ENCODE measurements at places on chromosomes 2 and 18. TPM values are rescaled to one million over a fixed set of nuclear protein-coding genes. Genes with fewer than 3 reads are reported as not detected.

DNA sequence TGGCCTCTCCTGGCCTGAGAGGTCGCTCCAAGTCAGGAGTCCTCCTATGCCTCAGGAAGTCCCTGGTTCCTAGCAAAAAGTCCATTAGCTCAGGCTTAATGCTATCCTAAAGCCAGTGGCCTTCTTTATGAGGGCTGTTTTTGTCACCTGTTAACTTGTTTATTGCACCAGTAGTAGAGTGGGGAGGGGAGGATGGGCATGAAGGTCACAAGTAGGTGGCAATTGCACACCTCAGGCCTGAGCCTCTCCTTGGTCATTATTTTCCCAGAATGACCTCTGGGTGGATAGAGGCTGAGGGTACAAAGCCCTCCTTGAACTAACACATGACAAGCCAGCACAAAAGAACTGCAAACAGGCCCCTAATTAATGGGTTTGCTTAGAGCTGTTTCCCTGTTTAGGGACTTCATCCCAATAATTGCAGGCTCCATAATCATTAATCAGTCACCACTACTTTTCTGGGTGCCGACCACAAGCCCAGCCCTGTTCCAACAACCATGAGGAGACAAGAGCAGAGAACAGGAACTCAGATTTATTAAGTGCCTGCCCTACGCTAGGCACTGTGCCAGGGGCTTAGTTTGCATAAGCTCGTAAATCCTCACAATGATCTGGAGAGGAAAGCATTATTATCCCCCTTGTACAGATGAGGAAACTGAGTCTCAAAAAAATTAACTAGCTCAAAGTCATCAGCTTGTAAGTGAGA is 123.0 kb upstream of the PKDCC start:
- DNase-seq = no peak

The ADRA2B gene
- not detected for total RNA-seq

The TACR1 gene
- 0.47 TPM for total RNA-seq

- no peak for DNase-seq
Observed at GRCh38 chr18:12883372-12883683, 709 bp downstream of the PTPN2 start.

DNA sequence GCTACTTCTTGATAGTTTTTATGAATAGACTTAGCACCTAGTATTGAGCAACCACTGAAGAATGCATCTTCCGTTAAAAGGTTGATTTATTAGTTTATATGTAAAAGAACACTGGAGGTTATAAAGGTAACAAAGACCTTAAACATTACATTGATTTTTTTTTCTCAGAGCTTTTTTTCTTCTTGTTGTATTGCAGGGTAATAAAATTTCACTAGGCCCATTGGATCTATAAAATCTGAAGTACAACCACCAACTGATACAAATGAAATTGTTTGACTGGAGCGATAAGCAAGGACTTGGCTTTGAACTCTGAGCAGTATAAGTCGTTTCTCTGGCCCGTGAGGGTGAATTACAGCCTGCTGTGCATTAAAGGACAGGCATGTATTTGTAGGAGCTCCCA is 344.0 kb downstream of the LRRTM1 start:
- DNase-seq = no peak

Data from occipital lobe (tissue), 3 donors.